Cortex of kidney (tissue), 1 donor: ENCODE measurements at places on chromosomes 7 and 10.

DNA sequence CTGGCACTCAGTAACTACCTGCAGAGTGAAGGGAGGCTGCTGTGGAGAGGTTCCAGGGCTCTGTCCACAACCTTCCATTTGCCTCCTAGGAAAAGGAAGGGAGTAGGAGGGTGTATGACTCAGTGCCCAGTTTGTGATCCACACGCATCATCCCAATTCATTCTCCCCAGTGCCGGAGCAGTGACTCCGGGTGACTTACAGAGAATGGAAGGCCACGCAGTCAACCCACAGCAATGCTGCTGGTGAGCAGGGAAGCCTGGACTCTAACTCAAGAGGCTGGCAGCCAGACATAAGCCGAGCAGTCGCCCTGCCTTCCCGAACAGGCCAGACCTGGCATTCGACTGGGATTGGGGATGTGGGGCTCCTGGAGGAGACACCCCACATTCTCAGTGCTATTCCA lies 139.9 kb downstream of the SH3PXD2A start:
- DNase-seq = no peak

DNA sequence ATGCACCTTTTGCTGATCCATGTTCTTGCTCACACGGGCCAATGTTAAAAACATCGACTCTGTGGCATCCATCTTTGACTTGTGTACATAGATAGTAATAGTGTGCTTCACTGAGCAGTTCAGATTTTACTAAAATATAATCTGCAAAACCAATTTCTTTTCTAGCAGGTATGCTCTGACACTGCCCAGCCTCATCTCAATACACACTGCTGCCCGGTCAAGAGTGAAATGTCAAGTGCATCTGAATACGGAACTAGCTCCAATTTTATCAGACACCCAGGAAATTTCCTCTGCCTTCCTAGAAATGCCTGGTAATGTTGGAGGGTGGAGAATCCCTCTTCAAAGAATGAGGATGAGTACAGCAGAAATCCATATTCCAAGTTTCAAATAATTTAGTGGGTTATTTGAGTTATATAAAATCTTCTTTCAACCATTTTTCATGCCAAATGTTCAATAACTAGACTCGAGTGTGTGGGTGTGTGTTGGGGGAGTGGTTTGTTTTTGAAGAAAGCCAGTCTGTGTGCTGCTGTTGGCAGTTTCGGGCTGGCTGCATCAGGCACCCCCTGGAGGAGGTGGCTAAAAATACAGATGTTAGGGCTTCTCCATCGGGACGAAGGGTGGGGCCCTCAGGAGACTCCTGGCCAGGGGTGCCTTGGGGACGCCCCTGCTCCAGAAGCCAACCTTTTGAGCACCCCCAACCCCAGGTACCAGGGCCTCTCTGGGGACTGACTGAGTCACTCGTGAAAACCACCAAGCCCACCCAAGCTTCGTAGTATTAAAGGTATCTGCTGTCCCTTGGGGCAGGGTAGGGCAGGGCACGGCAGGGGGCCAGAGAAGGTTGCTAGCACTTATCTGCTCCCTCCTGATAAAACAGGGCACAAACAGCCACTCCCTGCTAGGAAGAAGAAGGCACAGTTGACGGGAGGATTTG lies 15.4 kb downstream of the CTBP2 start:
- DNase-seq = no peak

DNA sequence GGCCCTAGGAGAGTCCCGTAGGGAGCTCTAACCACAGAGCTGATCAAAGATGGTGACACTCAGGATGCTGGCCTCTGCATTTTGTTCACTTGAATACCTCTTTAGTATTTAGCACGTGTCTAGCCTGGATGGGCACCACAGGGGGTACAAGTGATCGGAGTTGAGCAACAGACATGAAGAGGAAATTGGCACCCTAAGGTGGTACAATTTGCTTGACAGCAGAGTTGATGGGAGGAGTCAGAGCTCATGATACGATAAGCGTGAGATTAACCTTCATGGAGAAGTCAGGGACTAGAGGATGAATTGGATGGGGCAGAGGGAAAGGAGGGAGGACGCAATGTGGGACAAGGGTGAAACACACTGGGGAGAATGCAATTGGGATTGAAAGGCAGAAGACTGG lies 9.9 kb upstream of the ZNF212 start:
- no peak for DNase-seq

DNA sequence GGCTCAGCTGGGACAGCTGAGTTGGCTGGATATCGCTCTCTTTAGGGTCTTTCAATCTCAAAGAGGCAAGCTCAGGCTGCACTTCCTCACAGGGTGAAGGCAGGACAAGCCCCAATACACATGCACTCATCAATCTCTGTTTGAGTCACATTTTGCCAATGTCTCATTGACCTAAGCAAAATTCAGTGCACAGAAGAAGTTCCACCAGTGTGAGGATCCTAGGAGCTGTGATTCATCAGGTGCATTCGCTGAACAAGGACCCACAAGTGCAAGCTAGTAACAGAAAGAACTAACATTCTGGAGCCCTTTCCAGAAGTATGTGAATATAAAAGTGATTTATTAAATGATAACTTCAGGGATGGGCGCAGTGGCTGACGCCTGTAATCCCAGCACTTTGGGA lies 477.2 kb downstream of the GPAM start:
- DNase-seq = no peak

DNA sequence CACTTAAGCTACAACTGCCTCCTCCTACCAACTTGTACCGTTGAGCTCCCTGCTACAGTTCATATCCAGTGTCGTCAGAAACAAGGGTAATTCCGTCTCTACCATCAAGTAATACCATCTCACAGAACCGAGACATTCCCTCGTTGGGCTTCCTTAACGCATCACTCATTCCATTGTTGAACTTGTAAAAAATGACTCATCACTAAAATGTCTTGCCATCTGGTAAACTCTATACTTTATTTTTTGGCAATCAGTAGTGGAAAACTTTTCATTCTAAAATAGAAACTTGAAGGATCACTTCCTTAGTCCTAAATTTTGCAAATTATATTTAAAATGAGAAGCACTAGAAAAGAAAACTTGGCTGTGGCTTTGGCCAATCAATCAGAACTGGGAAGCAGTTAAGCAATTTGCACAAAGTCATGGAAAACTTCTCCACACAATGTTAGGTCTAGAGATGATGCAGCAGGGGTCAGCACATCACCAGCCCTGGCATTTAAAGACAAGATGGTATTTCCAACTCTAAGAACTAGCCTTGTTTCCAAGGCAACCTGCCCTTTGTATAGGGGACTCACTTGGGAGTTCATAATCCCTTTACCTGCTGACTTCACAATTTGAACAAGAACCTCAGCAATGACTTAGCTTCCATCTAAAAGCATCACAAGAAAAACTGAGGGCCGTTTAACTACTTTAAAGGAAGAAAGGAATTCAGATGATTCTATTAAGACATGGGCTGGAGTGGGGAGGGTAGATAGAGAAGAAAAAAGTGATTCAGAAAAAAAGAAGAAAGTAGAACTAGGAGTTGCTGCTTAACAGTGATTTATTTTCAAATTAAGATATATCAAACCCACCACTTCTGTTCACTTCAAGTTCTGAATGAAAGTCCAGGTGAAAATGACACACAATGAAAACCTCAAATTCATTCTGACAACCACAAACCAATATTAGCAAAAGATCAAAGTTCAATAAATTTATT lies 288.1 kb downstream of the PARD3 start:
- no peak for DNase-seq

DNA sequence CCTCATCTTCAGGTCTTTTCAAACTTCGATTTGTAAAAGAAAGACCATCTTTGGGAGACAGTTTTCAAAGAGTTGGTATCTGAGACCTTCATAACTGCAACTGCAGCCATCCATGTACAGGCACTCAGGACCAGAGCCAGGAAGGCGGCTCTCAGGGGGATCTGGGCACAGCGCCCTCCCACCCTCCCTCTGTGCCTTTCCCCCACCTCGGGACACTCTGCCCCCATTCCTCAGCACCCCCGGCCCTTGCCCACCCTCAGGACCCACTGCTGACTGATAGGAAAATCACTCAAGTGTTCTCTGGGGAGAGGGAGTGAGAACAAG lies 143.6 kb downstream of the CUBN start:
- DNase-seq = no peak
